ENCODE measurements at places on chromosomes 2 and 18.

- no peak for DNase-seq
Measured at GRCh38 chr2:17539611-17540092, 844 bp upstream of the VSNL1 start.

GRCh38 chr2:106841886-106842645, 43.9 kb downstream of the ST6GAL2 start:
- no peak for DNase-seq

DNA sequence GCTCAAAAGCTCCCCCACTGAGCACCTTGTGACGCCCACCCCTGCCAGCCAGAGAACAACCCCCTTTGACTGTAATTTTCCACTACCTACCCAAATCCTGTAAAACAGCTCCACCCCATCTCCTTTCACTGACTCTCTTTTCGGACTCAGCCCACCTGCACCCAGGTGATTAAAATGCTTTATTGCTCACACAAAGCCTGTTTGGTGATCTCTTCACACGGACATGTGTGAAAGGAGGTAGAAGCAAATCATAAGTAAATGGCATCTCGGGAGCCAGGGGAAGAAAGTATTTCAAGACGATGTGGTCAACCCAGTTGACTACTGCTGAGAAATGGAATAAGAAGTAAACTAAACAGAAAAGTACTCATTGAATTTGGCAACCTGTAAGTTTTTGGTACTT, 11.2 kb upstream of the NCKAP1 start:
- no peak for DNase-seq

GRCh38 chr2:101253013-101253702, 472 bp downstream of the CNOT11 start:
- peak; percentile 66 for DNase-seq

DNA sequence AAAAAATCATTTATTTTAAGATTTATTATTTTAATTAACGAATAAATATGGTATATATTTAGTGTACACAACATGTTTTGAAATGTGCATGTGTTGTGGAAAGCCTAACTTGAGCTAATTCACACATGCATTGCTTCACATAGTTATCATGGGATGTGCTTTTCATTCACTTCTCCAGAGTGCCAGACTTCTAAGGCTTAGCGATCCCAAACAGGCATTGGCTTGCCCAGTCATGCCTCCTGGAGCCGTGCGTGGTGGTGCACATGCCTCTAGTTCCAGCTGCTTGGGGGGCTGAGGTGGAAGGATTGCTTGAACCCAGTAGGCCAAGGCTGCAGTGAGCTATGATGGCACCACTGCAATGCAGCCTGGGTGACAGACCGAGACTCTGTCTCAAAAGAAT, 40.5 kb downstream of the ARHGEF4 start:
- DNase-seq, result no peak

- no peak for DNase-seq
Measured at GRCh38 chr2:9114458-9114857, 92.2 kb upstream of the ASAP2 start.

- DNase-seq, result peak; percentile 23
Measured at GRCh38 chr2:207847807-207848544, 78.3 kb upstream of the FZD5 start.

DNA sequence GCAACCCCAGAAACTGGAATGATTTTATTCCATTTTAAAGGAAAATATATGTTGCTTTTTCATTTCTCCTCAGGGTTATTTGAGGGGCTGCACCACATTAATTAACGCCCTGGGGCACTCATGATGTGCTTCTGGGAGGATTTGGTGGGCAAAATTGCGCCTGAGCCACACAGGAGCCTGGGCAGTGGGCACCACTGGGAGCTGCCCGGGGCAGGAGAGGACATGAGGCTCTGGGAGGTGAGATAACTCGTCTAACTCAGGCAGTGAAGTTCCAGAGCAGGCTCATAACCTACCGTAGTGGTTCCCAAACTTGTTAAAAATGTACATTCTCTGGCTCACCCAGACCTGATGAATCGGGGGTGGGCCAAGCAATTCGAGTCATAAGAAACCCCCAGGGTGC, 68.3 kb downstream of the EDAR start:
- DNase-seq, result no peak

- no peak for DNase-seq
Measured at GRCh38 chr2:164335128-164335527, 286.2 kb downstream of the GRB14 start.

DNA sequence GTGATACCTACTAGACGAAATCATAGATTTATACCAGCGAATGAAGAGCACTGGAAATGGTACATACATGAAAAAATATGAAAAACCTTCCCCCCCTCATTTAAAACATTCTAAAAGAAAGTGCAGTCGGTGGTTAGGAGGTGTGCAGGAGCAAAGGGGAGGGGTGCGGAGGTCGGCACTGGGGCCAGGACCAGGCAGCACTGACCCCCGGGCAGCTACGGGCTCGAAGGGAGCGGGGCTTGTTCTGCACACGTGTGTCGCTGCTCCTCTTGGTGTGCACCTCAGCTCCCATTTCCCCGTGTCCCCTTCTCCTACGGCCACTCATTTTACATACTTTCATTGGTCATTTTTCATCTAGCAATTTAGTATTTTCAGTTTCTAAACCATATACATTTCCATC, 89.0 kb downstream of the LAMA1 start:
- DNase-seq, result no peak

- DNase-seq, result peak; percentile 87
Measured at GRCh38 chr2:237291138-237291792, 122.7 kb downstream of the COL6A3 start.

GRCh38 chr2:105297216-105297615, 32.3 kb downstream of the TGFBRAP1 start:
- DNase-seq, result no peak

- no peak for DNase-seq
Measured at GRCh38 chr2:1600191-1601066, 143.9 kb downstream of the PXDN start.

DNA sequence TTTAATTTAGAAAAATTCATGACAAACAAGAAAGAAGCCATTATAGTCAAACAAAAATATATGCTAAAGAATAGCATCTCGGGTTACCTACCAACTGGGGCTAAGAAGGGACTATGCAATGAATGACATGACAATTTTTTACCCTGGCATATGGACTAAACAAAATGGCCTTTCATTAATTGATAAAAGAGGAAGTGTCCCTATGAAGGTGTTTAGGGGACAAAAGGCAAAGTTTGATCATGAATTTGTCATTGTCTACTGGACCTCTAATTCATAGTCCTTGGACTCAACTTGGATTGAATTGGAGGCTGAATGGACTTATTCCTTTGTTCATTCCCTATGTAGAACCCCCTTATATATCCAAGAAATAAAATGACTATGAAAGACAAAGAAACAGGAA, 12.7 kb downstream of the MAIP1 start:
- DNase-seq, result no peak

- DNase-seq, result no peak
Measured at GRCh38 chr2:129904532-129905446, 74.7 kb upstream of the RAB6C start.

DNA sequence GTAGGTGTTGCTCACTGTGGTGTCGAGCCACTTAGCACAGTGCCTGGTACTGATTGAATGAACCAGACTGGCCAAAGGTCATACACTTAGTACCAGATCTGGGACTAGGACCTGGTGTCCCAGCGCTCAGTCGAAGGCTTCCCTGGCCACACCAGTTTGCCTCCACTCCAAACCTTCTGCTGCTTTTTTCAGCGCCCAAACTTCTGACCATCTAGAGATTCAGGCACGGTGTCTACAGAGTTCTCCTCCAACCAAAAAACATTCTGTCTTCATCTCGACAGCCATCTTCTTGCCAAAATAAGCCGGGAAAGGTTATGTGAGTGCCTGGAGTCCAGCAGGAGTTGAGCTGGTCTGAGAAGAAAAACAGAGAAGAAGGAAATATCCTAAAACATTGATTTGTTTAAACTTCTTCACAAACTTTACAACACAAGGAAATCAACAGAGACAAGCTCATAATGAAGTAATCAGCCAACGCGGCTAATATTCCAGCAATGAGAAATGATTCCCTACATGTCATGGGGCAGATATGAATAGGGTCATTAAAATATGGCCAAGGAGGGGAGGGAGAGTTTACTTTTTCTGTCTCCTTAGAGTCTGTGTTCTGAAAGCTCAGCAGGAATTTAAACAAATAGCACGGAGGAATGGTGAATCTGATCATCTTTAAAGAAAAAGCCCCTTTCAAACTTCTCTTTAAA, 2.3 kb upstream of the GLI2 start:
- no peak for DNase-seq

DNA sequence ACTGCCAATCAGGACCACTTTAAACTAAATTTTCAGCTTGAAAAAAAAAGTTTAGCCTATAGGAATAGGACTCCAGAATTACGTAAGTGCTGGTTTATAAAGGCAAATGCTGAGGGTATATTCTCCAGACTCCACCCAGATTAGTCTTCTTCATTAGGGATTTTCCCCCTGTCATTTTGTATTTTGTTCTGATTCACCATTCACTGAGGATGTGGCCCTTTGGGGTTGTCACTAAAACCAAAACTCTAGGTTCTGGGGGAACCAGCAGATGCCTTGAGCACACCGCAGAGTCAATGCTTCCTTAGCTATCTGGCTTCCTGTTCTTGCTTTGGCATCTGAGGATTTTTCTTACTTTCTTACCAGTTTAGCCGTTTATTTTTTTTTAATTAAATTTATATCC, 10.5 kb downstream of the SCYGR4 start:
- DNase-seq, result no peak

- DNase-seq, result no peak
Measured at GRCh38 chr18:36088256-36088655, 20.9 kb upstream of the RPRD1A start.

DNA sequence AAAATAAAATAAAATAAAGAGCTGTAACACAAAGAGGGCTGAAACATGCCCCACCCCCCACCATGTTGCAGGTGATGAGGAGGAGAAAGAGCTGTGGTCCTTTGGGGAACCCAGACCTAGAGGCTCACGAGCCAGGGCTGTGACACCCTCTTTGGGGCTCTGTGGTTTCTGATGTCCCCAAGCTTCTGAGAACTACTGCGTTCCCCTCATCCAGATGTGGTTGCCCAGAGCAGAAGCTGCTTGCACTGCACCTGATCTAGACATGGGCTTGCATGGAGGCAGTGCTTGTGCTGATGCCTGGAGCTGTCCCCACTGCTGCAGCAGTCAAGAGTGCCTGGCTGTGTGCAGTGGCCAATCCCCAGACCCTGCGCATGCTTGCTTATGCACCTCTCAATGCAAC, 687.9 kb upstream of the ACVR2A start:
- DNase-seq, result no peak

DNA sequence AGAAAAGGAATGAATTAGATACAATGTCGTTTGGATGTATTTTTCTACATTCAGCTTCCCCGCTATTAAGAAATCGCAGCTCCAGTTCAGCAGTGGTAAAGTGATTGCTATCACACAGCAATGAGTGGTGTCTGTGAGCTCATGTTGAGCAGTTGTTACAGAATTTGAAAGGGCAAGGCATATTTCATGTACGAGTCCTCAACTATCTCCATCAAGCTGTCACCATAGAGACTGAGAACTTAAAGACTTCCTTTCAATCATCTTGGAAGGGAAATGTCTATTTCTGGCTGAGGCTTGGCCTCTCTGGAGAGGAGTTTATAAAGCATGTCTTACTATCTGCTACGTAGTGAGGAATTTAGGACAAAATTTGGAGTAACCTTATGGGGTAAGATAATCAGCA, 24.4 kb upstream of the FAM117B start:
- DNase-seq, result no peak

- DNase-seq, result no peak
Measured at GRCh38 chr18:8842506-8842905, 137.2 kb downstream of the MTCL1 start.

- no peak for DNase-seq
Measured at GRCh38 chr2:113061896-113062770, 3.1 kb downstream of the IL36RN start.

DNA sequence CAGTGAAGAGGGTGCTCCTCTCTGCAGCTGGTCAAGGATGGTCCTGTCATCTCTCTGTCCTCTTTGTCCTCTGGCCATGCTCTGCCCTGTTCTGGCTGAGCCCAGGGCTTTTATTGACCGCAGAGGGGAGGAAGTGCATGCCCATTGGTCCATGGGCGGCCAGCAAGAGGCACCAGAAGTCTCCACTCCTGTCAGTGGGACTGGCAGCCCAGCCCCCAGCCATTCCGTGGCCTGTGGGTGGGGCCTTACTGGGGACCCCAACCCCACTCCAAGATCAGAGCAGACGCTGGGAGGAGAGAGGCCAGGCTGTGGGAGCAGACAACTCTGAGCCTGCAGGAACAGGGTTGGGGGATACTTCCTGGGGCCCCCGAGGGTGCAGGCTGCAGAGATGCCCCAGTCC, 156.9 kb downstream of the CTNNA2 start:
- no peak for DNase-seq

- DNase-seq, result no peak
Measured at GRCh38 chr18:46569211-46569610, 87.8 kb downstream of the LOXHD1 start.

DNA sequence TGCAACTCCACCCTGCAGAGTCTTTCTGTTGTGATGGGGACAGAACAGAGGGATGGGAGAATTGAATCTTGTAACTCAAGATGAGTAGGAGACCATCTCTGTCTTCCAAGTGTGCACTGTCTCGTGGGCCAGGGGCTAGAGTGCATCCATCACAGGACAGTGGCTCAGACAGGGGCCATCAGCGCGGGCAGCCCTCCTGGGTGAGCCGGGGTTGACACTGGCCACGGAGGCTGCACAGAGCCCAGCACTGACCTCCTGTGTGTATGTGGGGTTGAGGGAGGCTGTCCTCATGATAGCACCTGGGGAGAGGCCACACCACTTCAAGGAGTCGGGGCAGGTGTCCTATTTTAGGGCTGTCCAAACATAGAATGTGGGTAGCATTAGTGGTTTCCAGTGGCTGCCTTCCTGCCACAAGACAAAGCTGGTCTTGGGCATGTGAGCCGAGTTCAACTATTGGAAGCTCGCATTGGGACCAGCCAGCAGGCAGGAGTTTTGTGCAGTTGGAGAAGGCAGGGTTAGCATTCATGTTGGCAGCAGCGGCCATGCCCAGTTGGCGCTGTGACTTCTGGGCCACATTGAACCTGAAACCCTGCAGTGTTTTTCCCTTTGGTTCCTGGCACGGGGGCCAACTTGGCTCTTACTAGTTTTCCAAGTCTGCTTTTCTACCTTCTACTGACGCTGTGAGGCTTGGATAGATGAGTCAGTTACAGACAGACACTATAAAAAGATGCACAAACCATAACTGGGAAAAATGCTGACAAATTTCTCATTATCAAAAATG, 45.3 kb downstream of the ACOXL start:
- no peak for DNase-seq

GRCh38 chr2:26001743-26002351, 19.6 kb upstream of the KIF3C start:
- DNase-seq, result peak; percentile 56
